ENCODE measurements at places on chromosomes 7 and 10.

GRCh38 chr10:86451604-86451960 is 70.0 kb downstream of the WAPL start:
- DNase-seq: no peak

DNA sequence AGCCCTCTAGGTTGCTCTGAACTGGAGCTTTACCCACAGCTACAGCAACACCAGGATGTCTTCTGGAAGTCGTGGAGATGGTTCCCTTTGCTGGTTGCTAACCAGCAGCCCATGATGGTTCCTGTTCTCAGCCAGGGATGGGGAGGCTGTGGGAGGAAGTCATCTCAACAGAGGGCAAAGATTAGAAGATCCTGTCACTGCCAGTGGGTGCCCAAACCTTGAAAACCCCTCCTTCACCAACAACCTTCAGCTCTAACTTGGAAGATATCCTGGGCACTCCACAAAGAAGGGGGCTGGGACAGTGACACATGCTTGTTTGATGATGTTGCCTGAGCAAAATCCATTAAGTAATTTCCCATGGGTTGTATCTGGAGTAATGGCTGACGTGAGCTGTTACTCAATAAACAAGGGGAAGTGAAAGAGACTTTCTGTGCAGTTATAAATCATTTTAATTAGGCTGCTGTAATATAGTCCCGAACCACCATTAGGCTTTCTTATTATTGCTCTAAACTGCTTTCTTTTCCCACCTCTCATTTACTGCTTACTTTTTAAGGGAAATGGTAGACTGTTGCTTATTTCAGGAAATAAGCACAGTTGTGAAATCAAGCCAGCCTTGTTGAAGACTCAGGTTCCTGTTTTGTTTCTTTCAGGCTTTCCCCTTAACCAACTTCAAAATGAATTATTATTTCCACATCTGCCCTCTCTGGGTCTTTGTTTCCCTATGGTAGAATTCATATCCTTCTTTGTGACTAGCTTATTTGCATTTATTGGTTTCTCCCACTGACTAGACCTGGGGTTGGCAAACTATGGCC is 124.8 kb downstream of the PPP1R17 start:
- DNase-seq: no peak

DNA sequence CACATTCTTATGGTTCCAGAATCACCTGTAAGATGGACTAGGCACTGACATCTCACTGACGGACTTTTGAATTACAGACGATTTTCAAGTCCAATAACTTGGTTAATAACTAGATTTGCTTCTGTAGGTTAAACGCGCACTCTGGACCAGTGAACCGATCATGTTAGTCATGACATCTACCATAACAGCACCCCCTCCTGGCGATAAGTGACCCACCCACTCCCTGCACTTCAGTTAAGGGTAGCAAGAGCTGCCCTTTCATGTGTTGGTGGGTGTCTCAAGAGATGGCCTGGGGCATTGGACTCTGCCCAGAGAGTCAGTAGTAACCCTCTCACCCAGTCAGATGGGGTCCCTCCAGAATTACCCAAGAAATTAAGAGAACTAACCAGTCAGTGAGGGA is 12.9 kb downstream of the GRM8 start:
- no peak for DNase-seq

DNA sequence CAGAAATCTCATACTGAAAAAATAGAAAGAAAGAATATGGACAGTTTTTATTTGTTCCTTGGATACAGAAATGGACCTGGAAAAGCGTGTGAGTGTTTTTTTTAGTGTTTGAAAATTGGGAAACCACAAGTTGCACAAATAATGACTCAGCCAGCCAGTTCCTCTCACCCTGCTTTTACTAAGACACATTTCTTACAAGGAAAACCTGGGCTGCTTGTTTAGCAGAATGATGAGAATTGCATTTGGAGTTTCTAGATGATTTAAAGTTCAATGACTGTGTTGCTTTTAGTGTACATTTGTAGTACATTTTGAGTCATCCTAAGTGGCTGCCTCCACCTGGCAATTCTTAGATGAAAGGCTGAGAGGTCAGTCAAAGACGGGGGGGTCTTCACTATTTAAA is 218.7 kb downstream of the ABCA13 start:
- DNase-seq: no peak

- no peak for DNase-seq
Measured at GRCh38 chr10:36538953-36539586, 586.3 kb upstream of the ANKRD30A start.

Measured in activated CD4-positive, alpha-beta T cell treated with anti-CD3 and anti-CD28 coated beads for 24 hours (primary cell).